NCI-H1092 treated with DMSO at 0.1 percent for 48 hours (cell line): ENCODE measurements at places on chromosomes 4 and X.
A peak's percentile ranks its signal among the peaks of the same experiment; 100 is the strongest.

DNA sequence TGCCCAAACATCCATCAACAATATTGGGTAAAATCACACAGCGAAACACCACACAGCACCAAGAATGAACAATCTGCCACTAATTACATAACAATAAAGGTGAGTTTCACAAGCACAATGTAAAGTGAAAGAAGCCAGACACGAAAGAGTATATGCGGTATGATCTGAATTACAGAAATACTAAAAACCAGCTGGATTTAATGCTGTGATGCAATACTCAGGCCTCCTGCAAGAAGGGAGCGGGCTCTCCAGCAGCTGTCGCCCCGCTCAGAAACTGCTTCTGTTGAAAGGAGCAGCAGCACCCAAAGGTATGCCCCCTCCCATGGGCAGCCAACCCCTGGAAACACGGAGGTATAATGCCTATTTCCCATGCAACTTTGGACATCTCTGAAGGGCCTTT, 77.0 kb downstream of the PAPSS1 start:
- DNase-seq, result no peak

DNA sequence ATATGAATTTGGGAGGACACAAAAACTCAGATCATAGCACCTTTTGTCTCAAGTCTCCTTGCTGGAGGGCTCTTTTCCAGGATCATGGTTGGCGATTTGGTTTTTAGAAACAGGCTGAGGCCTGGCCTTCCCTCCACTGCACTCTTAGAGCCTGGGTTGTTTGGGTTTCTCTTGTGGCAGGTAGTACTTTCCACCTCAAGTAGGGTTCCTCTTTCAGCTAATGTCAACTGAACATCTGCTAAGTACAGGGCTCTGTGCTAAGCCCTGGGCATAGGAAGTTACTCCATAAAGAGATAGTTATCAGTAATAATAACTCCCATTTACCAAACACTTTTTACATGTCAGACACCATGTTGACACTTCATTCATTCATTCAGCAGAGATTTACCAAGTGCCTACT, 28.2 kb upstream of the APLN start:
- DNase-seq, result no peak

- DNase-seq, result peak; percentile 29
These were observed 88.4 kb downstream of the GPR143 start for GRCh38 chrX:9677098-9677739.

- no peak for DNase-seq
These were observed 22.3 kb downstream of the PJA1 start for GRCh38 chrX:69142788-69143469.

- no peak for DNase-seq
These were observed 1.1 kb upstream of the SLBP start for GRCh38 chr4:1713003-1713851.

- DNase-seq, result no peak
These were observed 297.8 kb upstream of the FAM241A start for GRCh38 chr4:111847296-111848008.
